ENCODE measurements at places on chromosomes 2 and 18. TPM values are rescaled to one million over a fixed set of nuclear protein-coding genes. Genes with fewer than 3 reads are reported as not detected.
A peak's percentile ranks its signal among the peaks of the same experiment; 100 is the strongest.

DNA sequence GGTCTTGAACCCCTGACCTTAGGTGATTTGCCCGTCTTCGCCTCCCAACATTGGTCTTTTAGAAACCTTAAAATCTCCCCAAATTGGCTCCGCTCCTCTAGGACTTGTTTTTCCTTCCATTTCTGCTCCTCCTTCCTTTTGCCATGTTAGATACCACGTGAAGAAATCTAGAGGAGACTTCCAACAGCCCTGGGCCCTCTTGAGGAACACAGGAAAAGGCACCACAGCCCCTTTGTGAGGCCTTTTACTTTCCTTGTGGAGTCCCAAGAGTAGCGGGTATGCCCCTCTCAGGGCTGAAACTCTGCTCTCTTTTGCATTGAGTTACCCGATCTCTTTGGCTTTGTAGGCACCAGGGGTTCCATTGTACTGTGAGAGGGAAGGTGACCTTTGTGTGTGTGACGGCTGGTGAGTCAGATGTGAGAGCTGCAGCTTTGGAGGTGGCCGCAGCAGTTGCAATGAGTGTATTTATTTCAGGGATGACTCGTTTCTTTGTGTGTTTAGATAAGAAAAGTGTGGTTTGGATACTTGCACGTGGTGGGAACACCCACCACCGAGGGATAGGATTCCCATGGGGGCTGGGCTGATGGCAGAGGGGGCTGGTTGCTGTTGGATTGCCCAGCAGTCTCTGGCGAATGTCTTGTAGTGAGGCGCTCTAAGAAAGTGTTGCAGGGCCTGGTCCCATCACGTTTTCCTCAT lies 218.4 kb upstream of the HS6ST1 start:
- no peaks in the 10 kb centered on the region for H3K27me3 ChIP-seq
- H3K27ac ChIP-seq, result no peak overlapping the region
- no peak for DNase-seq
- no peaks in the 10 kb centered on the region for H3K4me1 ChIP-seq
- no peaks in the 10 kb centered on the region for H3K36me3 ChIP-seq
- no peak overlapping the region for H3K4me3 ChIP-seq

- no peak overlapping the region for H3K27ac ChIP-seq
- no peak overlapping the region for H3K4me3 ChIP-seq
- no peak for DNase-seq
- no peaks in the 10 kb centered on the region for H3K36me3 ChIP-seq
- H3K27me3 ChIP-seq, result no peaks in the 10 kb centered on the region
Measured at GRCh38 chr18:13278062-13278630, 59.6 kb downstream of the LDLRAD4 start.

GRCh38 chr18:8036551-8036950 lies 469.4 kb downstream of the PTPRM start:
- H3K27me3 ChIP-seq, result no peaks in the 10 kb centered on the region
- no peaks in the 10 kb centered on the region for H3K36me3 ChIP-seq
- no peaks in the 10 kb centered on the region for H3K4me1 ChIP-seq
- no peak overlapping the region for H3K4me3 ChIP-seq
- no peak for DNase-seq

DNA sequence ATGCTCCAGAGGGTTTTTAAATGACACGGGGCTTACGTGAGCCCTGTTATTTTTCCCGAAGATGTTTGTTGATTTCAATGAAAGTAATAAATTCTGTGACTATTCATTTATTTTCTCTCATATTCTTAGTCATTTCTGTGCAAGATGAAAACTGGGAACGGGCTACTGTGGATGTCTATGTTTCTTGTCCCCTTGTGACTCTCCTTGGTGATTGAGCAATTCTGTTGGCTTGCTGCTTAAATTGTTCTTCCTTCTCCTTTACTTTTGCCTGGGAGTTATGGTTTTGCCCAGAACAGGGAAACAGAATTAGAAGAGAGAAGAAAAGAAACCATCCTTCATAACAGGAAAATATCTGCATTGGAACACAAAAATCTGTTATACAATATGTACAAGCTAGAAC lies 508.2 kb upstream of the DSEL start:
- no peak overlapping the region for H3K27ac ChIP-seq
- DNase-seq, result no peak

DNA sequence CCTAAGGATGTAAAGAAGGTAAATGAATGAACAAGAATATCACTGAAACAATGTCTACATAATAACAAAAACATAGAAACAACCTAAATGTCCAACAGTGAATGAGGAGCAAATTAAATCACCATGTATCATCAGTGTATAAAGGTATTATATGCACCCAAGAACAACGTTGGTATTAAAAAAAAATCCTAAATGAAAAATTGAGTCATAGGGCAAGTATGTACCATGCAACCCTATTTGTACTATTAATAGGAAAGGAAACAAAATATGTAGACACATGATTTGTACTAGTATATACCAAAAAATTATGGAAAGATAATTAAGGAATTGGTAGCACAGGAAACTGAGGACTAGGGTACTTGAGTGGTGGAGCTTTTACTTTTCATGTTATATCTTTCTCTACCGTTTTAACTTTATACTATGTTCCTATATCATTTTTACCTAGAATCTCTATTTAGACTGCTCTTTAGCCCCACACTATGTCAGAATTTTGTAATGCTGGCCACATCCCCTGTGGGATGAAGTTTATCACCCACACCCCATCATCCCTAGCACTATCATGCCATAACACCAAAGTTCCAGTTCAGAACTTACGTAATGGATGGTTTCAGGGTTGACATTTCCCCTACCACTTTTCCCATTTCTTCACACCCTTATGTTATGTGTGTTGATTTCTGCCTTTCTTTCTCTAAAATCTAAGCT lies 25.6 kb downstream of the IKZF2 start:
- no peaks in the 10 kb centered on the region for H3K4me1 ChIP-seq
- no peak overlapping the region for H3K4me3 ChIP-seq
- no peak overlapping the region for H3K27ac ChIP-seq
- no peaks in the 10 kb centered on the region for H3K27me3 ChIP-seq

GRCh38 chr2:120441744-120442471 lies 96.0 kb downstream of the INHBB start:
- H3K27me3 ChIP-seq, result no peaks in the 10 kb centered on the region
- peak; percentile 87 for DNase-seq
- peak overlapping the region; percentile 17 for H3K4me3 ChIP-seq
- no peak overlapping the region for H3K27ac ChIP-seq
- no peaks in the 10 kb centered on the region for H3K4me1 ChIP-seq

- peak overlapping the region; percentile 17 for H3K27ac ChIP-seq
- no peaks in the 10 kb centered on the region for H3K27me3 ChIP-seq
- peak; percentile 85 for DNase-seq
- no peaks in the 10 kb centered on the region for H3K4me1 ChIP-seq
- H3K36me3 ChIP-seq, result no peaks in the 10 kb centered on the region
Measured at GRCh38 chr2:173048897-173049661, 26.6 kb upstream of the MAP3K20 start.

- no peak overlapping the region for H3K27ac ChIP-seq
- no peaks in the 10 kb centered on the region for H3K36me3 ChIP-seq
- H3K4me1 ChIP-seq, result no peaks in the 10 kb centered on the region
- no peak overlapping the region for H3K4me3 ChIP-seq
- DNase-seq, result no peak
Measured at GRCh38 chr2:231743376-231744116, 35.2 kb downstream of the PTMA start.

DNA sequence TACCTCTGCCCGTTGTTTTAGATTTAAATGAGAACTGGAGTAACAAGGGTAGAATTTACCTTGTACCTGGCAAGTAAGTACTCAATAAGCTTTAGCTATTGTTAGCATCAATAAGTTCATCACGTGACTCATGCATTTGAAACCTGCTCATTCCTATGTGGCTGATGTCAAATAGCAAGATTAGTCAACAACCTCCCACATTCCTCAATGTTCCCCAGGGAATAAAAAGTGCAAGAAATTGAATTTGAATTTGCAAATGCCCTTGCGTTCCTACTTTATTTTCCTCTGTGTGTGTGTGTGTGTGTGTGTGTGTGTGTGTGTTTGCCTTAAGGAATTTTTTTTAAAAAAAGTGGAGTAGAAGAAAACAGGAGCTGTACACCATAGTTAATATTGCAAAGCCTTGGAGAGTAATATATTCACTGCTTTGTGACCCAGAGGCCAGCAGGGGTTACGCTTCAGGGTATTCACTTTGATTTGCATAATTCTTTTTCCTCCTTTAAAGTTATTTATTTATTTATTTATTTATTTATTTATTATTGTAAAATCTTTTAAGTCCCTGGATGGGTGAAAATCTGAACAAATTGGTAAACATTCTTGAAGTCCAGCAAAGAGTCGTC lies 43.9 kb upstream of the DNAH7 start:
- H3K4me3 ChIP-seq, result no peak overlapping the region
- peaks cover 3% of the 10 kb centered on the region for H3K4me1 ChIP-seq
- no peaks in the 10 kb centered on the region for H3K27me3 ChIP-seq
- no peaks in the 10 kb centered on the region for H3K36me3 ChIP-seq

GRCh38 chr2:110116033-110116710 lies 550 bp upstream of the MALL start:
- H3K36me3 ChIP-seq, result no peaks in the 10 kb centered on the region
- no peaks in the 10 kb centered on the region for H3K27me3 ChIP-seq
- H3K27ac ChIP-seq, result no peak overlapping the region

DNA sequence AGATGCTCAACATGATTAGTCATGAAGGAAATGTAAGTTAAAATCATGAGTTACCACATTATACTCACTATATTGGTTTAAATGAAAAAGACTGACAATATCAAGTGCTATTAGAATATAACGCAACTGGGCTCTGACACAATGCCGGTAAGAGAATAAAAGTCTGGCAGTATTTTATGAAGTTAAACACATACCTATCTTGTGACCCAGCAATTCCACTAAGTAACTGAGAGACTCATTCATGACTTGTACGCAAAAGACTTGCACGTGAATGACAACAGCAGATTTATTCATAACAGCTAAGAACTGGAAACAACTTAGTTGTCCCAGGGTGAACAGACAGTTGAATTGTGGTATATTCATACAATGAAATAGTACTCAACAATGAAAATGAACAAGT lies 342.1 kb downstream of the SLC4A3 start:
- no peak for DNase-seq
- H3K27ac ChIP-seq, result no peak overlapping the region
- no peaks in the 10 kb centered on the region for H3K27me3 ChIP-seq

GRCh38 chr2:11750422-11750821 lies 4.0 kb downstream of the LPIN1 start:
- peaks cover 9% of the 10 kb centered on the region for H3K4me1 ChIP-seq
- no peaks in the 10 kb centered on the region for H3K36me3 ChIP-seq

- peak overlapping the region; percentile 29 for H3K4me3 ChIP-seq
- DNase-seq, result no peak
- peaks cover 5% of the 10 kb centered on the region for H3K4me1 ChIP-seq
Measured at GRCh38 chr2:138504546-138505235, 3.1 kb downstream of the SPOPL start.

DNA sequence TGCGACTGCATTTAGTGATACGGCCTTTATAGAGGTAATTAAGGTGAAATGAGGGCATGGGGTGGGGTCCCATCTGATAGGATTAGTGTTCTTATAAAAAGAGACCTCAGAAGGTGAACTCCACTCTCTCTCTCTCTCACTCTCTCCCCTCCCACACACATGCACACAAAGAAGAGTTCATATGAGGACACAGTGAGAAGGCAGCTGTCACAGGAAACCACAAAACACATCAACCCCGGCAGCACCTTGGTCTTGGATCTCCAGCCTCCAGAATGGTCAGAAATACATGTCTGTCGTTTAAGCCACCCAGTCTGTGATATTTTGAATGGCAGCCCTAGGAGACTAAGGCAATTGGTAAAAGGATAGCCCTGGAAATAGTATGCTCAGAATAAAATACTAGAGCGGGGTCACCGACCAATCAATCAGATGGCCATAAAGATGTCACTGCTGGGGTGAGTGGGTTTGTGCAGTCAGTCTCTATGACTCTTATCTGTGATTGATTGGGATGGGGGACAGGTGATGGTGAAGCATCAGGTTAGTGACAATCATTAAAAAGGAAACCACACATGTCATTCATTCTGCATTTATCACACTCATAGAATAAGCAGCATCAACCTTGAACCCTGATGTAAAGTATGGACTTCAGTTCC lies 118.9 kb upstream of the POU3F3 start:
- H3K4me3 ChIP-seq, result no peak overlapping the region
- no peaks in the 10 kb centered on the region for H3K27me3 ChIP-seq
- no peaks in the 10 kb centered on the region for H3K4me1 ChIP-seq
- H3K36me3 ChIP-seq, result no peaks in the 10 kb centered on the region
- no peak for DNase-seq

FBXO48 gene
- 1.0 TPM for total RNA-seq

PSMG2 gene
- total RNA-seq, result 62.0 TPM

APCDD1 gene
- 7.6 TPM for total RNA-seq

ZAP70 gene
- total RNA-seq, result 4.3 TPM

CAPN14 gene
- 0.21 TPM for total RNA-seq

ADI1 gene
- 70.7 TPM for total RNA-seq

KIAA2012 gene
- not detected for total RNA-seq
